ENCODE measurements at places on chromosomes 2 and 18.

DNA sequence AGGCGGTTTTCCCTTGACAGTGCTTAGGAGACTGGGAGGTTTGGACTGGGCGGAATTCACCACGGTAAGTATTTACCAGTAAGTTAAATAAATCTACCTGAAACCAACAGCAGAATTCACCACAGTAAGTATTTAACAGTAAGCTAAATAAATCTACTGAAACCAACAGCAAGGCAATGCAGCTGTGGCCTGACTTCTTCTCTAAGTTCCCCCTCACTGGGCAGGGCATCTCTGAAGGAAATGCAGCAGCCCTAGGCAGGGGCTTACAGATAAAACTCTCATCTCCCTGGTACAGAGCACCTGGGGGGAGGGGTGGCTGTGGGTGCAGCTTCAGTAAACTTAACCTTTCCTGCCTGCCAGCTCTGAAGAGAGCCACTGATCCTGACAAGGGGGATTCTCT is 432.5 kb upstream of the LRRTM1 start:
- DNase-seq, result no peak

DNA sequence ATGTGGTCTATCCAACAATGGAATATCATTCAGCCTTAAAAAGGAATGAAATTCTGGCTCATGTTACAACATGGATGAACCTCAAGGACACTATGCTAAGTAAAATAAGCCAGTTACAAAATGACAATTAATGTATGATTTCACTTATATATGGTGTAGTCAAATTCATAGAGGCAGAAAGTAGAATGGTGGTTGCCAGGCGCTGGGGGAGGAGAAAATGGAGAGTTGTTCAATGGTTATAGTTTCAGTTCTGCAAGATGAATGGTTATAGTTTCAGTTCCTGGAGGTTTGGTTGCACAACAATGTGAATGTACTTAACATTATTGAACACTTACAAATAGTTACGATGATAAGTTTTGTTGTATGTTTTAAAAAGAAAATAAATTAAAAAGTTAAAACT is 79.2 kb upstream of the IL1R2 start:
- no peak for DNase-seq

GRCh38 chr2:6793371-6793770 is 72.3 kb downstream of the CMPK2 start:
- DNase-seq, result no peak

- DNase-seq, result no peak
Measured at GRCh38 chr2:74436848-74437695, 4.7 kb downstream of the RTKN start.

DNA sequence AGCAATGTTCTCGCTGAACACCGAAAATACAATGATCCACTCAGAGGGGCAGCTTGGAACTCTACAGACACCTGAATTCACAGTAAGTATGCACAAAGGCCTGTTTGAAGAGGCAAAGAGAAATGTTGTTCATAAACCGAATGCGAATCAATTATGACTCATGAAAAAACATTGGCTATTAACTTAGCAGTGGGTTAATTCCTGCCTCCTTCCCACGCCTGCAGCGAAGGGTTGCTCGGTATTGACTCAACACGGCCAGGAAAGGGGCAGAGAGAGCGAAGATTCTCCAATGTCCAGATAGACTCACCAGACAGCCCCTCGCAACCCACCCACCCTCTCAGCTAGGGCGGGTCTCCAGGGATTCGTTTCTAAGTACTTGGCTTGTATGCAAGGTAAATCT is 9.4 kb downstream of the CRACDL start:
- DNase-seq, result no peak

DNA sequence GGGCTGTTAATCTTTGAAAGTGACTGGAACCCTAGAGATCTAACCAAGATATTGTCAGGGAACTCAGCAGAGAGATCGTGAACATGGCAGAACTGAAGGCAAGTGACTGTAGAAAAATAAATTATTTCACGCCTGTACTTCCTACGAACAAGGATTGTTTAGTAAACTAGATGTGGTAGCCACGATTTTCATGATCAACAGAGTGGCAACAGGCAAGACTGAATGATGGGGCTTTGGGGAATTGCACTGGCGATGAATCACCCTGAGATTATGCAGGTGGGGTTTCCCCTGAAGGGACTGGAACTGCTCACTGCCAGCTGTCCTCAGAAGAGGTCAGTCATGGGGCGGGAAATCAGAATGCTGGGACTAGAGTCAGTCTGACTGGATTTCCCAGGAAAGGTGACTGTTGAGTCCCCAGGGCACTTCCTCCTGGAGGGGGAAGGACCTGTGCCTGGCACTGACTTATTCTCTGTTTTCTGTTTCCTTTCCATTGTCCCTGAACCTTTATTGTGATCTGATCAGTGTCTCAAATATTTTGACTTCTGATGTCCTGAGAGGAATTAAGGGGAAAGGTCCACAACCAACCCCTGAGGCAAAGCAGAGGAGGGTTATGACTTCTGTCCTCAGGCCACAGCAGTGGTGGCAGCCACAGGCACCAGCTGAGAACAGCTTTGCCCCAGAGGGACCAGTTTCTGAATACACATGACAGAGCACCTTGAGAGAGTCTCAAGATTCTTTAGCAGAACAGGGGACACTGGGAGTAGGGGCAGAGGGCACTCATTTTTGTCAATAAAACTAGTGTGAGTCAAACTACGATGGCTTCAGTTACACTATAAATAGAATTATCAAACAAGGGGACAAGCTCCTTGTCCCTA is 70.0 kb downstream of the NAB1 start:
- DNase-seq, result peak; percentile 26

GRCh38 chr18:47262301-47263149 is 11.1 kb upstream of the SKOR2 start:
- no peak for DNase-seq

DNA sequence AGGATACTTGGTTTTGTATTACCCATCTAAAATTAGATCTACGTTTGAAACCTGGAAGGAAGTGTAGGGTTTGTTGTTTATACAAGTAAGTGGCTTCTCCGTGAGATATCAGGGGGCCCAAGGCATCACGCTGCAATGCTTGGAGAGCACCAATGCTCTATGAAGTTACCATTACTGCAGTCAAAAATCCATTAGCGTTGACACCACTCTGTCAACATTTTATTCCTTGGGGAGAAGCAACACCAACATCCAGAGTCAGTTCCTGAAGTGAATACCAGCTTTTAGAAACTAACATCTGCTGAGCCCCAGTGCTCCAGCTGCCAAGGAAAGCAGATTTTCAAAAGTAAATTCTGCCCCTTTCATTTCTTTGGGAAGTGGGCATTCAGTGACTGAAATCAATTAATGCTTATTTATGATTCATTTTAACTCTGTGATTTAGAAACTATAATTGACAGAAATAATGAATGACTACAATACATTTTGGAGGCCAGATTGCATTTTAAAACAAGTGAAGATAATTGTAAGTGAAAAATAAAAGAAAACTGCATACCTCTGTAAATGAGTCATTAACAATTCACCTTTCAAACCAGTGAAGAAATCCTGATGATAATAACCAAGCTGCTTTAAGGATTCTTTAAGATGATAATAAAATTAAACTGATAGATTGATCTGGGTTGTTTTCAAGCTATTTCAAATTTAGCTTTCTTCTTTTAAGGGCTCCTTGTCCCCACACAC is 30.5 kb downstream of the LRP1B start:
- no peak for DNase-seq

DNA sequence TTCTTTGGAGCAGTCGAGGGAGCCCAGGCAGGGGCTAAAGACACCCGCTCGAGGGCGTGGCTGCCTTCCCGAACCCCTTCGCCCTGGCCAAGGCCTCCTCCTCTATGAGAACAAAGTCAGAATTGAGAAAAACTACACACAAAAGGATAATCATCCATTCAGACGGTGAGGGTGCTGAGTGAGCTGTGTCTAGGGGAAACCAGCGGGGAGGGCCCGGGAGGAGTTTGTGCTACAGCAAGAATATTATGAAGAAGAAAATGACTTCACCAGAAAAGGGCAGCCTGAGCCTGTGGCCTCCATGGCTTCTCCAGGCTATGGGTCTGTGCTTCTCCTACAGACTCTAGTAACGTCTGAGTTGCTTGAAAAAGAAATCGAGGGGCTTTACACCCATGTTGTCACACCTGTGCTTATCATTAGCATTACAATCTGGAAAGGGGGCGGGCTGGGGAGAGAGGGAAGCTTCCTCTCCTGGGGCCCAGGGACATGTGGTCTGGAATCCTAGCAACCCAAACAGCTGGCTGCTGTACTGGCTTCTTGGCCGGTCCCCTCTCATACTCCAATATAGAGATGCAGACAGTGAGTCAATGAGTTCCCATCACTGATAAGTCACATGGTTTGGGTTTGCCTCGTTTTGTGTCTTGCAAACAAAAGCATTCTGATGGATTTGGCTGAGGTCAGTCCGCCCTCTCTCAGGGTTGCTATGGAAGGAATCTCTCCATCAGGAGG is 52.0 kb upstream of the ARL4C start:
- no peak for DNase-seq

- no peak for DNase-seq
Measured at GRCh38 chr2:795531-796041, 118.4 kb upstream of the TMEM18 start.

GRCh38 chr2:123532126-123532525 is 493.0 kb upstream of the CNTNAP5 start:
- no peak for DNase-seq

DNA sequence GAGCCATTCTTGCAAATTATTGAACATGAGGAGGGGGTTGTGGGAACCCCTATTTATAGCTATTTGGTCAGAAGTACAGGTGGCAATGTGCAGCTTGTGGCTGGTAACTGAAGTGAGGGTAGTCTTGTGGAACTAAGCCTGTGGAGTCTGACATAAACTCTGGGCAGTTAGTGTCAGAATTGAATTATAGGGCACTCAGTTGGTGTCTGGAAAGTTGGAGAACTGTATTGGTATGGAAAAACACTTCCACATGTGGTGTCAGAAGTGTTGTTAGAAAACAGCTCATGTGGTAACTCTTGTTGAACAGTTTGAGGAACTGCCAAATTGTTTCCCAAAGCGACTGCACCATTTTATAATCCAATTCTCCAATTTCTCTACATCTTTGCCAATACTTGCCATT is 7.5 kb downstream of the RALBP1 start:
- no peak for DNase-seq

Measured in BJ (cell line).